Neural crest cell (in vitro differentiated cells): ENCODE measurements at places on chromosomes 5 and 9.

DNA sequence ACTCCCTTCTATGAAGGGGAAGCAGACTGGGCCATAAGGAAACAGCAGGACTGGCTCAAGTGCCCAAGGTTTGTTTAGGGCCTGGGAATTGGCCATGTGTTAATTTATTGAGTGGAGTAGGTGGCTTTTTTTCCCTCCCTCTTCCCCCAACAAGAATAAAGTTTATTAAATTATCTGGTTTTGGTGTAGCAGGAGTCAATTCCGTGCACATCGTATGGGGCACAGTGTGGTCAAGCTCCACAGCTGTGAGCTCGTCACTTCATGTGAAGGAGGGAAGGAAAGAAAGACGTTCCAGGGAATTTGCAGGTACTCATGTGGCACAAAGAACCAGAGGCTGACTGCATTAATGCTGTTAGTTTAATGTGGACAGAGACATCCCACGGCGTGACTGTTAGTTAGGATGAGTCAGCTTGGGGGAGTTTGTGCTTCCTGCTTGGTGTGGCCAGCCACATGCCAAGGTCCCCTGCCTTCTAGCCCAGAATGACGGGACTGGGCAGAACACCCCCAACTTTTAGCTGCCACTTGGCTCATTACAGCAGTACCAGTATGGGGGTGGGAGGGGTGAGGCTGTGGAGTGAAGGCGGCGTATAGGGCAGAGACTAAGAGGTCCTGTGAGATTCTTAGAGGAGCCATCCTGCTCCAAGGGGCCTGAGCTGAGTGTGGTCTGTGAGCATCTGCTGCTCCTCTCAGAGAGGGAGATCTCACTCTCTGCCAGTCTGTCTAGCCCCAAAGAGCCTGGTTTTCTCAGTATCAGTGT lies 33.2 kb downstream of the CSF1R start:
- no peaks in the 10 kb centered on the region for H3K27me3 ChIP-seq
- no peak for DNase-seq
- no peak overlapping the region for H3K4me3 ChIP-seq
- H3K36me3 ChIP-seq: peaks cover 8% of the 10 kb centered on the region
- H3K4me1 ChIP-seq: no peaks in the 10 kb centered on the region
- no peak overlapping the region for H3K27ac ChIP-seq

DNA sequence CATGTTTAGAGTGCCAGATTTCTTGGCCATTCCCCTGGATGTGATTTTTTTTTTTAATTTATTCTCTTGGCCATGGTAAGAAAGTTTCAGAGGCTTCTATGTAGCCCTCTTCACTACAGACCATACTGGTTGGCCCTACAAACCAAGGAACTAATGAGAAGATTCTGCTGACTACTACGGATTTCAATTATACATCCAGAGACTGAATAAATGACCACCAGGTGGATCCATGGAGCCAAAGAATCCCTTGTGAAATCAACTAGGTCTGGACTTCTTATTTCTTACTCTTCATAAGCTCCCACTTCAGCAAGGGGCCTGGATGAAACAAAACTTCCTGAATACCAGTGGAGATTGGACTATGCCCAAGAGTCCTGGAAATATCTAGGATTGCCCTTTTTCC lies 27.6 kb downstream of the ZNF622 start:
- no peak overlapping the region for H3K4me3 ChIP-seq
- no peak for DNase-seq
- H3K27me3 ChIP-seq: peaks cover 2% of the 10 kb centered on the region
- no peaks in the 10 kb centered on the region for H3K4me1 ChIP-seq
- H3K36me3 ChIP-seq: peaks cover 2% of the 10 kb centered on the region
- no peak overlapping the region for H3K27ac ChIP-seq

- no peaks in the 10 kb centered on the region for H3K27me3 ChIP-seq
- no peak overlapping the region for H3K4me3 ChIP-seq
- H3K27ac ChIP-seq: no peak overlapping the region
- peaks cover 3% of the 10 kb centered on the region for H3K4me1 ChIP-seq
- DNase-seq: no peak
These were observed 1378.7 kb upstream of the C9orf72 start for GRCh38 chr9:28951945-28952344.

GRCh38 chr5:37915097-37915736 lies 75.4 kb upstream of the GDNF start:
- H3K4me1 ChIP-seq: no peaks in the 10 kb centered on the region
- no peak overlapping the region for H3K4me3 ChIP-seq
- H3K27ac ChIP-seq: no peak overlapping the region
- no peaks in the 10 kb centered on the region for H3K36me3 ChIP-seq

GRCh38 chr5:50595199-50595598 lies 71.2 kb upstream of the PARP8 start:
- DNase-seq: no peak
- H3K4me1 ChIP-seq: peaks cover 18% of the 10 kb centered on the region
